ENCODE measurements at places on chromosomes 1 and 21. TPM values are rescaled to one million over a fixed set of nuclear protein-coding genes. Genes with fewer than 3 reads are reported as not detected.

Gene RGS4
- 0.23 TPM for total RNA-seq

Gene CRNN
- total RNA-seq = not detected

Gene BARHL2
- not detected for total RNA-seq

Gene VPS45
- 25.0 TPM for total RNA-seq

DNA sequence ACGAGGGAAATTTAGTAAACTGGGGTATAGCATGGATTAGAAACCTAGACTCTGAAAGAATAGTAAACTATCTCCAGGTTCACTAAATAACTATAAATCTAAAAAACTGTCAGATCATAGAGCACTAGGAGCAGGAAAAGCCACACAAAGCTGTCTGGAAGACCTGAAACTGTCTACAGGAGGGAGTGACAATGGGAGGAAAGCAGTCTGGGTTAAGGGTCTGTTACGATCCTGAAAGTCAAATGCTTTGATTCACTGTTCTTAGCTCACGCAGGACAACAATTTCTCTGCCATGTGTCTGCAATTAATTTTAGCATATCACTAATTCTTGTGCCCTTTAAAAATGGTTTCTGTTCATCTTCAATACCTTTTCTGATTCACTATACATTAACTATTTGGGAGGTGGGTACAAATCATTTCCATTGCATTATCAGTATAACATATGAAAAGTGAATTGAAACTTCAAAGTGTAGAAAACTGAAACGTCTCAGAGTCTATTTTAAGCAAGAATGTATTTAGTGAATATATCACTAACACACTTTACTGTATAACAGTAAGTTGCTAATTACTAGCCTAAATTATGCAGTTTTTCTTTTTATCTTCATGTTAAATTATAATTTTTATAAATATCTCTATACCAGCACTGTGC lies 18.4 kb downstream of the CEP170 start:
- H3K36me3 ChIP-seq = no peaks in the 10 kb centered on the region
- no peak overlapping the region for H3K27ac ChIP-seq
- DNase-seq = no peak
- H3K4me1 ChIP-seq = no peaks in the 10 kb centered on the region

- H3K27me3 ChIP-seq = no peaks in the 10 kb centered on the region
- no peak for DNase-seq
- no peak overlapping the region for H3K27ac ChIP-seq
- no peaks in the 10 kb centered on the region for H3K36me3 ChIP-seq
- H3K4me3 ChIP-seq = no peak overlapping the region
Observed at GRCh38 chr1:227560393-227561173, 2.8 kb upstream of the ZNF678 start.

GRCh38 chr1:116529199-116529631 lies 41.6 kb downstream of the CD58 start:
- no peak overlapping the region for H3K4me3 ChIP-seq
- H3K27ac ChIP-seq = no peak overlapping the region
- no peaks in the 10 kb centered on the region for H3K27me3 ChIP-seq
- H3K4me1 ChIP-seq = no peaks in the 10 kb centered on the region
- DNase-seq = no peak
- no peaks in the 10 kb centered on the region for H3K36me3 ChIP-seq

DNA sequence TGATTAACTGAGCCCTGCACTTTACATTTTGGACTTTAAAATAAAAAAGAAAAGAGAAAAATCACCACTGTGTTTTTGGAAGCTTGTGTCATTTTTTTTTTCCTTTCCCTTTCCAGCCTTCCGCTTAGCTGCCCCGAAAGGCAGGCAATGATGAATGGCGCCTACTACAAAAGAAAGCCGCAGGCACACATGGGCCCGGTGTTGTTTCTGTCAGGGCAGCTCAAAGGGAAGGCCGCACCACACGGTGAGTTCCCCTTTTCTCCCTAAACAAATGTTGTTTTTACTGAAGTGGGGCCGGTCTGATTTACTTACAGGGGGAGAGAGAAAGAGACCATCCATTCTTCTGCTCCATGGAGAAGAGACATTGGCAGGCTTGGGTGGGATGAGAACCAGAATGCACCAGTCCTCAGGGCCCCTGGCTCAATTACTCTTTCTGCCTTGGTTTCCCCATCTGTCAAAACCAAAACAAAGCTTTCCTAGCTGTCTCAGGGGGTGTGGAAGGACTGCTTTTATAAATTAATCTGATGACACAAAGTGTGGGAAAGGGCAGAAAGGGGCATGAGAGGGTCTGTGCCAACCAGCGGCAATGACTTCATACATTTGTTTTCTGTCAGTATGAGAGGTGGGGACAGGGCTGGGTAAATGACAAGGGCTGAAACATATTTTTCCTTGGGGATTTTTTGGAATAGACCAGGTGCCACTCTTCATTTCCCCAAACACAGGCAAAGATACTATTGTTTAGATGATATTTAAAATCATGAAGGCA lies 91.4 kb upstream of the PLXNA2 start:
- H3K4me1 ChIP-seq = no peaks in the 10 kb centered on the region
- no peak for DNase-seq
- H3K27ac ChIP-seq = no peak overlapping the region
- H3K36me3 ChIP-seq = no peaks in the 10 kb centered on the region

DNA sequence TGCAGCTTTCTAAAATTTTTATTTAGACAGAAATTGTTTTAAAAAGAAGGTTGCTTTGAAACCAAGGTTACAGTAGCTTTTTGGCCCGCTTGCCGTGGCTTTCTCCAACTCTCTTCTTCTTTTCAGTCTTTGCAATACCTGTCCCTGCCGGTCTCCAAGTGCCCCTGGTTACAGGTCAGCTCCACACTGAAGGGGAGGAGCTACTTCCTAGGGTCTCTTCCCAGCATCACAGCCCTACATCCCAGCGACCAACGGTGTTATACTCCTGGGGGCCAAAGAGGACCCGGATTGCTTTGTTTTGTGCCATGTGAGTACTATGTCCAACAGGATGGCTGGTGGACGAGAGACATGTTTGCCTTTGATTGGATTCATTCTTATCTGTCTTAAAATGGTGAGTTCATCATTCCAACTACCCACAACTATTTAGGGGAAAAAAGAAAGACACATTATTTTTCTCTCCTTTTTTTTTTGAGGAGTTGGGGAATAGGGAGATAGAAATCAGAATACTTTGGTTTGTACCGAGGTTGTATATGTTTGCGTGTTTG lies at the start of gene FNDC7:
TSS of gene FNDC7 (plus strand) at position 303 of the 545 bp plus-strand sequence. CDS start at position 329, 26 bp downstream.
- no peak within 1 kb of the TSS for H3K27ac ChIP-seq
- no peaks in the 10 kb centered on the region for H3K27me3 ChIP-seq
- no peaks in the 10 kb centered on the region for H3K4me1 ChIP-seq

- DNase-seq = no peak
- H3K4me1 ChIP-seq = no peaks in the 10 kb centered on the region
- no peaks in the 10 kb centered on the region for H3K27me3 ChIP-seq
- no peak overlapping the region for H3K27ac ChIP-seq
- no peaks in the 10 kb centered on the region for H3K36me3 ChIP-seq
Observed at GRCh38 chr21:38861989-38862683, 56.4 kb downstream of the ETS2 start.

- no peaks in the 10 kb centered on the region for H3K36me3 ChIP-seq
- no peaks in the 10 kb centered on the region for H3K27me3 ChIP-seq
- no peak overlapping the region for H3K27ac ChIP-seq
- no peak for DNase-seq
- H3K4me1 ChIP-seq = no peaks in the 10 kb centered on the region
- no peak overlapping the region for H3K4me3 ChIP-seq
Observed at GRCh38 chr21:45856442-45856841, 125.1 kb upstream of the COL6A1 start.

DNA sequence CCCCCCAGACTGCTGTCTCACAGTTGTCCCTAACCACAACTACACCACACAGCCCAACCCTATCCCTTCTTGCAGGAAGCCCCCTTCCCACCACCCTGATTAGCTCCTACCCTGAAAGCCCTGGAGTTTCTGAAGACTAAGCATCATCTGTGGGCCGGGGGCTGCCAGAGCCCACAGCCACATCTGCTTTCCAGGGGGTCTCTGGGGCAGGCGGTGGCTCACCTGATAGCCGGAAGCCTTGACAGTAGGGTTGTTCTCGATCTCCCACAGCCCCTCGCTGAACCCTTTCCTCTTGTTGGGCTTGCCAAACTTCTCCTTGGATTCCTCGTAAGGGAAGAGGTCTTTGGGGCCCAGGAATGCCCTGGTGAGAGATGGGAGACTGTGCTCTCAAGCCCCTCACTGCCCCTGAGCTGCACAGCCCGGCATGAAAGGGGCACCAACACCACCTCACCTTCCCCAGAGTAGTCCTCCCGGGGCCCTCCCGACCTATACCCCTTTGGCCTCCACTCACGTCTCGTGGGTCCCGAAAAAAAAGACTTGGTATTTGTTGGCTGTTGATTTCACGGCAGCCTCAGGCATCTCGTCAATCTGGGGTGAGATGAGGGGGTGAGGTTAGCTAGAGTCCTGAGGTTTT lies 4.0 kb upstream of the MRPL24 start:
- peaks cover 44% of the 10 kb centered on the region for H3K4me1 ChIP-seq
- H3K27ac ChIP-seq = peak overlapping the region; percentile 100
- no peak for DNase-seq
- peaks cover 15% of the 10 kb centered on the region for H3K36me3 ChIP-seq

DNA sequence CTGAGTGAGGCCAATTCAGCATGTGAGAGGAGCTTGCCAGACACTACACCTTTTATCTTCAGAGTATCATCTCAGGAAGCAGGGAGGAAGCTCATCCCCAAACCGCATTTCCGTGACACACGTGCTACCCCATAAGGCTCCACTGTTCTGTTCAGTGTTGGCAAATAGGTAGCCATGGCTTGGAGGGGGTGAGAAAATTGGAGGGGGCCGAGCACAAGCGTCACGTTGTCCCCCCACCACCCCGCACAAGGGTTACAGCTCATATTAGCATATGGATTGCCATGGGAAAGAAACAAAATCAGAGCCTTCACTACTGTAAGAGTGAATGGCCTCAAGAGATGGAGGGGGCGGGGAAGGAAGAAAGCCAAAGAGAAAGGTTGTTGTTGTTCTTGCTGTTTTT lies 46.7 kb downstream of the OLIG1 start:
- H3K27ac ChIP-seq = no peak overlapping the region
- H3K27me3 ChIP-seq = no peaks in the 10 kb centered on the region
- H3K36me3 ChIP-seq = no peaks in the 10 kb centered on the region
- H3K4me3 ChIP-seq = no peak overlapping the region
- DNase-seq = no peak

GRCh38 chr21:36436829-36437744 lies 42.8 kb downstream of the CLDN14 start:
- H3K36me3 ChIP-seq = no peaks in the 10 kb centered on the region
- no peaks in the 10 kb centered on the region for H3K4me1 ChIP-seq
- no peaks in the 10 kb centered on the region for H3K27me3 ChIP-seq
- H3K27ac ChIP-seq = no peak overlapping the region
- no peak overlapping the region for H3K4me3 ChIP-seq

All from Caco-2 (cell line).